Heart right ventricle (tissue), 16 donors: ENCODE measurements at places on chromosomes 11 and 22. TPM values are rescaled to one million over a fixed set of nuclear protein-coding genes. Genes with fewer than 3 reads are reported as not detected.

Gene PRG3
- polyA plus RNA-seq = not detected

Gene C11orf42
- not detected for polyA plus RNA-seq

Gene PPFIBP2
- 6.4 TPM for polyA plus RNA-seq

Gene BARX2
- 0.01 TPM for polyA plus RNA-seq

Gene OR11H1
- polyA plus RNA-seq = not detected

Gene NLRP14
- not detected for polyA plus RNA-seq

Gene BATF2
- polyA plus RNA-seq = 2.1 TPM

Gene TRIM29
- not detected for polyA plus RNA-seq

Gene ANO1
- polyA plus RNA-seq = 6.8 TPM

Gene ANKRD42
- polyA plus RNA-seq = 2.0 TPM

Gene LMO2
- 10.7 TPM for polyA plus RNA-seq

Gene OR8A1
- polyA plus RNA-seq = not detected
